NCI-H1105 (cell line): ENCODE measurements at places on chromosomes 16 and 17.
A peak's percentile ranks its signal among the peaks of the same experiment; 100 is the strongest.

GRCh38 chr16:19488213-19488640, 33.7 kb downstream of the GDE1 start:
- DNase-seq, result no peak

- no peak for DNase-seq
Observed at GRCh38 chr17:9472541-9472940, 103.1 kb downstream of the STX8 start.

- DNase-seq, result no peak
Observed at GRCh38 chr17:80929449-80929848, 62.2 kb upstream of the CHMP6 start.

- peak; percentile 40 for DNase-seq
Observed at GRCh38 chr17:1908699-1909309, 79.0 kb downstream of the RPA1 start.

GRCh38 chr16:51113236-51114125, 37.6 kb downstream of the SALL1 start:
- no peak for DNase-seq

- DNase-seq, result no peak
Observed at GRCh38 chr16:86431540-86431939, 78.8 kb upstream of the FOXF1 start.

DNA sequence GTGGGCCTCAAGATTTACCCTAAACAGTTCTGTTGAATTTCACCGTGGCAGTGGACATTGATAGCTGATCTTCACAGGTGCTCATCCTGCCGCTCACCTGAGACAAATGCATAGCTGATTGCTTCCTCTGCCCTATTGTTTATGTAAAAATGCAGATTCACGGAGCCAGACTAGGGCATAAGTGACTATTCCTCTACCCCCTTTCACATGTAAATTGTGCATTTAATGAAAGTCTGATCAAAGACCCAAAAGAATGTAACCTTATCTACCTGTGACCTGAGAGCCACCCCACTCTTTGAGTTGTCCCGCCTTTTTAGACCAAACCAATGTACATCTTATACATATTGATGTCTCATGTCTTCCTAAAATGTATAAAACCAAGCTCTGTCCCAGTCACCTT, 312.4 kb upstream of the CDH5 start:
- no peak for DNase-seq

DNA sequence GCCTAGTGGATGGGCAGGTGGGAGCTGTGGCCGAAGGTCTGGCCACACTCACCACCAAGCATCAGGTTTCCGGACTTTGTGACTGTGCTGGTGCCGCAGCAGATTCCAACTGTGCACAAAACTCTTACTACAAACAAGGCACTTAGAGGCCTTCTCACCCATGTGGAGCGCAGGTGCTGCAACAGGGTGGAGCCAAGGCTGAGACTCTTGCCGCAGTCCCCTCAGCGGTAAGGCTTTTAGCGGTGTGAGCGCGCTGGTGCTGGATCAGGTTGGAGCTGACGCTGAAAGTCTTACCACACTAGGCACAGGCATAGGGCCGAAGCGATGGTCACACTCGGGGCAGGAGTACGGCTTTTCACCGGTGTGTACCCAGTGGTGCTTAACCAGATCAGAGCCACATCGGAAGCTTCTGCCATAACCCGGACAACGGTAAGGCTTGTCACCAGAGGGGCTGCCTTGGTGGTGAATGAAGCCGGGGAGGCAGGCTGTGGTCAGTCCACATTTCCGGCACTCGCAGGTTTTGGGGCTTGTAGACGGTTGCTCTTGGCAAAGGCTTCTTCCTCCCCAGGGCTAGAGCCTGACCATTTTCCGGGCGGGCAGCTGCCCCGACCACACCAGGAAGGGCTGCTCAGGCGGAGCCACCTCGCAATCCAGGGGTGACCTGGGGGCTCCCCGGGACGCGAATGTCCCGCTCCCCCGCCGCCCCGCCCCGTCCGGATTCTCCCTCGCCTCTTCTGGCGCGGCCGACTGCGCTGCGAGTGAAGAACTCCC, 1.0 kb upstream of the ARMC5 start:
- peak; percentile 2 for DNase-seq

GRCh38 chr17:14545156-14545906, 244.4 kb downstream of the HS3ST3B1 start:
- no peak for DNase-seq

DNA sequence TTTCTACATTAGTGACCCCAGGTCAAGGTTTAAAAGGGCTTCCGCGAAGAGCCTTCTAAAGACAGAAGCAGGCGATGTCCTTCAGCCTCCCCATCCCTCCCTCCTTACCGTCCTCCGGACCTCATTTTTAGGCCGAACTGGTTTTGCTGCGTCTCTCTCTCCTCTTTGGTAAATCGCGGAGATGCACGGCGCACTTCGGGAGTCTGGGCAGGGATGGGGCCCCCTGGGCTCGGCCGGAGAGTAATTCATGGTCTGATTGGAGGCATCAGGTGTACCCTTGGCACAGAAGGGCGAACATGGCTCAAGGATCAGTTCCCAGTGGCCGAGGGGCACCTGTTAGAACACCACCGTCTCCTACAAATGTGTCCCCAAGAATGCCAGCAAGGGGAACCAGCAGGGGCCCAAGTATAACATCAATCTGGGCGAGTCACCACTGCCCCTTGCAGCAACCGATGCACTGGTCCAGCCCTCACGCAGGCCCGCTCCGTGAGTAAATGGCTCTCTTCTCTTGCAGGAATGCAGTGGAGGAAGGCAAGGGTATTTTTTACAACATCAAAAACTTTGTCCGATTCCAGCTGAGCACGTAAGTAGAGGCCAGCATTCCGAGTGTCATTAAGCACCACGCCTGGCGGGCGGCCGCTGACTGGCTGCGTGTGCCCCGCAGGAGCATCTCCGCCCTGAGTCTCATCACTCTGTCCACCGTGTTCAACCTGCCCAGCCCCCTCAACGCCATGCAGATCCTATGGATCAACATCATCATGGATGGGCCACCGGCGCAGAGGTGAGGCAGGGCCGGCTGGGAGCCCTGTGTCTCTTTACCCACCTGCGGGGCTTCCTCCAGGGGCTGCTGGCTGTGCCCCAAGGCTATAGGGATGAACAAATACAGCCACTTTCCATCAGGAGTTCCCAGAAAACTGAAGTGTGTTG, 45.6 kb downstream of the MEAK7 start:
- no peak for DNase-seq

- no peak for DNase-seq
Observed at GRCh38 chr17:66548659-66549310, 246.4 kb downstream of the PRKCA start.
